Stimulated activated CD8-positive, alpha-beta memory T cell treated with anti-CD3 and anti-CD28 coated beads, Interleukin-4, amount 100 ng/mL, for 1 hour (primary cell): ENCODE measurements at places on chromosomes 7 and 10.

DNA sequence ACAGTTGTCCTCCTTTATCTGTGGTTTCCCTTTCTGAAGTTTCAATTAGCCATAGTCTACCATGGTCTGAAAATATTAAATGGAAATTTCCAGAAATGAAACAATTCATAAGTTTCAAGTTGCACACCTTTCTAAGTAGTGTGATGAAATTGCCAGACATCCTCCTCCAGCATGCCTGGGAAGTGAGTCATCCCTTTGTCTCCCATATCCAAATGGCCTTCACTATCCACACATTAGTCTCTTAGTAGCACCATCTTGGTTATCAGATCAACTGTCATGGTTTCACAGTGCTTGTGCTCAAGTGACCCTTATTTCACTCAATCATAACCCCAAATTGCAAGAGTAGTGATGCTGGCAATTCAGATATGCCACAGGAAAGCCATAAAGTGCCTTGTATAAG, 83.4 kb upstream of the PPP1R9A start:
- DNase-seq: no peak

- no peak for DNase-seq
Measured at GRCh38 chr10:97090035-97090434, 95.7 kb downstream of the SLIT1 start.

DNA sequence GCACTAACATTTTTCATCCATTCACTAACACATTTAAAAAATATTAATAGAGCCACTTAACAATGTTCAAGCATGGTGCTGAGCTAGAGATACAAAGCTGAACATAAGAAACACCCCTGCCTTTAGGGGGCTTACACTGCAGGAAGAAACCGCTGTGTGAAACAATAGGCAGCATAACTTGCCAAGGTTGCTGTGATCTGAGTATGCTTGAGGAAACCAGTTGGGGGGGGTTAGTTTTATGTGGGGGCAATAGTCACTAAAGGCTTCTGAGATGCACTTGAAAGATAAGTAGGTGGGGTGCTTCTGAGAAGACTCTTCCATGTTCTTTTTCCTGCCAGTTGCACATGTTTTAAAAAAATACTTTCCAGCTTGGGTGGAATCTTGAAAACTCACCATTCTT, 2.8 kb downstream of the RBM17 start:
- no peak for DNase-seq

- DNase-seq: no peak
Measured at GRCh38 chr7:106178593-106179134, 66.6 kb upstream of the SYPL1 start.

DNA sequence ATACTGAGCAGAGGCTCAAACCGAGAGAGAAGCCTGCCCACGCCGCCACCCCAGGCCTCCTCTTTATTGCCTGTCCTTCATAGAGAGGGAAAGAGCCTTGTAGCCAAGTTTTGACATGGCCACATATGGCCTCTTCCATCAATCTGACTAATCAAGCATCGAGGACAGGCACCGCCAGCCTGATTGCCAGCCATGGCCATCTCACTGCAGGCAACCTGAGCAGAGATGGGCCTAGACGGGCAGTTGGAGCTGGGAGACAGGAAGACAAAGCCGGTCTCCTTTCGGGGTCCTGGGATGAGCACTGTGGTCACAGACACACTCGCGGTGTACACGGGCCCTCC, 67.2 kb downstream of the EBF3 start:
- no peak for DNase-seq

DNA sequence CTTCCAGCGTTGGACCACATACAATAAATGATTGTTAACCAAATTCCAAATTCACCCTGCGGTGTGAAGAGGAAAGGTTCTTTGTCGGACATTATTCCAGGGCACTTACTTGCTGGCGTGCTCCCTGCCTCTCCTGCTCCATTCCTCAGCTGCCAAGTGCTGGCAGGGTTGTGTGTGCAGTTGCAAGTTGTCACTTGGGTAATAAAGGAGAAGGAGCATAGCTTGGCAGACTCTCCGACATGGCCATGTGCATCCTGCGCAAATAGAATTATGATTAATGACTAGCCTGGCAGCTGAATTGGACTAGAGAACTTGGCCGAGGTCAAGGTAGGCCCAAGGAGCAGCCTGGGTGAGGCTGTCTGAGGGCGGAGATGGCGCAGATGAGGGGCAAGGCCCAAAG, 92.3 kb upstream of the ELMO1 start:
- no peak for DNase-seq

GRCh38 chr7:13336227-13336626, 648.8 kb downstream of the ARL4A start:
- no peak for DNase-seq

DNA sequence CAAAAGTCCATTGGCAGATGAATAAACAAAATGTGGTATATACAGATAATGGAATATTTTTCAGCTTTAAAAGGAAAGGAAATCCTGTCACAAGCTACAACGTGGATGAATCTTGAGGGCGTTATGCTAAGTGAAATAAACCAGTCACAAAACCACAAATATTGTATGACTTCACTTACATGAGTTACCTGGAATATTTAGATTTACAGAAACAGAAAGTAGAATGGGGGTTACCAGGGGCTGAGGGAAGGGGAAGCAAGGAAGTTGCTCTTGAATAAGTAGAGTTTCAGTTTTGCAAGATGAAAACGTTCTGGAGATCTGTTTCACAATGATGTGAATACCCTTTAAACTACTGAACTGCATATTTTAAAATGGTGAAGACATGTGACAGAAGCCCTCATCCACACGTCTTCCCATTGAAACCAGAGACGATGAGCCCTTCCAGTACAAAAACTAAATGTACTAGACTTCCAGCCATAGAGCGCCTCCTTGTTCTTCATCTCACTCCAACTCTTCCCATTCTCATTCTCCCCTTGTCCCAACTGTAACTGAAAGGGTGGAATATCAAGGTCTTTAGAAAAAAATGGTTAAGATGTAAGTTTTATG, 62.4 kb downstream of the MICU1 start:
- DNase-seq: no peak

DNA sequence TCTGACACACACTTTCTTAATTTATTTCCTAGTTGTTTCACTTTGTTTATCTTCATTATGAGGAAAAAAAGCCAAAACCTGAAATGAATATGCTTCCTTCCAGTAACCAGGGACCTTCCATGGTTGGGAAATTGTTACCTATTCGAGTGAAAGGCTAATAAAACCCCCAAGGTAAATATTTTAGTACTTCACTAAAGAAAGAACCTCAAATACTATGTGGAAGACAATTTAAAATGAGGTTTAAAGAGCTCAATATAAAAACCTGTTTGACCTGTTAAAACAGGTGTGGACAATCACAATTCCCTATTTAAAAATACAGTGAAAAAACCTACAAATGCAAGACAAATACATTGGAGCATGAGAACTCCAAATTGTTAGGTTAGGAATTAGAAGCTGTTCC, 192.6 kb downstream of the CFTR start:
- no peak for DNase-seq
